ENCODE measurements at places on chromosomes 13 and 19.
A peak's percentile ranks its signal among the peaks of the same experiment; 100 is the strongest.

GRCh38 chr13:34258646-34259386, 440.9 kb downstream of the RFC3 start:
- DNase-seq = no peak

DNA sequence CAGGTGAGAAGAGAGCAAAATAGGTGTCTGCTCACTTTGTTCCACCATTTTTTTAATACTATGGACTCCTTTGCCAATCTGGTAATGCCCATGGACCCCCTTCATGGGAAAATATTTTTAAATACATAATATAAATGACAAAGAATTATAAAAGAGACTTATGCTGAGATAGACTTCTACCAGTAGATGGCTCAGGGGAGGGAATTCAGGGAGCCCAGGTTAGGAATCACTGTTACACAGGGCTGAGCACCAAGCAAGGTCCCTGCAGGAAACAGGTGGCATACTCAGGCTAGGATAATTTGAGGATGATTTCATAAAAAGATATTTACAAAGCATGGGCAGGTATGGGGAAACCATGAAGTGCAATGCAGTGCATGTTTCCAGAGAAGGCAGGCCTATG, 525.9 kb downstream of the FGF9 start:
- no peak for DNase-seq

GRCh38 chr13:92602560-92602959, 624.0 kb upstream of the GPC6 start:
- no peak for DNase-seq

DNA sequence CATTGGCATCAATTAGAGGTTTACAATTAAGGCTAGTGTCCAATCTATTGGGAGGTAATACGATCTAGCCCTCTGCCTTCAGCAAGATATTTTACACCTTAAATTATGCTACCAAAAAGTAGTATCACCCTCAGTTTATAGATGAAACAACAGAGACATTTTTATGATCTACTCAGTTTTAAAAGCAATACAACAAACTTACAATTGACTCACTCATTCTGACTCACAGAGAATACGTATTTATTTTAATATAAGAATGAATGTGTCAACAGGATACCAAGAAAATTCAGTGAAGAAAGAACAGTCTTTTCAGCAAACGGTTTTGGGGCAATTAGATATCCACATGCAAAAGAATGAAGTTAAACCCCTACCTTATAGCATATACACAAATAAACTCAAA, 32.5 kb upstream of the STARD13 start:
- DNase-seq = no peak

DNA sequence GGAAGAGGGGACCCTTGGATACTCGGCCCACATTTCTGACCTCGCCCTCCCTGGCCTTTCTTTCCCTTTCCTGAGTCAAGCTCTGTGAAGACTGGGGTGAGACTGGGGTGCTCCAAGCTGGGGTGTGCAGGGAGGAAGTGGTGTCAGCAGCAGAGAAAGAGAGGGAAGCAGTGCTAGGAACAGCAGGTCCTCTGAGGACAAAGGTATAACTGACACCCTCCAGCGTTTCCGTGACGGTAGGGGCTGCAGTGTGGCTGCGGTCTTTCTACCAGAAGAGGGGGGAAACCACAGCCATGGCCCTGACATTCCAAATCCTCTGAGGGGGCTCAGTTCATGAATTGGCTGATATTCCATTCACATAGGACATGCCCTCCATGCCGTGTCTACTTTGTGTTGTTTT, 1.1 kb downstream of the KIR3DL2 start:
- no peak for DNase-seq

GRCh38 chr13:108508263-108508662, 121.1 kb upstream of the MYO16 start:
- no peak for DNase-seq

DNA sequence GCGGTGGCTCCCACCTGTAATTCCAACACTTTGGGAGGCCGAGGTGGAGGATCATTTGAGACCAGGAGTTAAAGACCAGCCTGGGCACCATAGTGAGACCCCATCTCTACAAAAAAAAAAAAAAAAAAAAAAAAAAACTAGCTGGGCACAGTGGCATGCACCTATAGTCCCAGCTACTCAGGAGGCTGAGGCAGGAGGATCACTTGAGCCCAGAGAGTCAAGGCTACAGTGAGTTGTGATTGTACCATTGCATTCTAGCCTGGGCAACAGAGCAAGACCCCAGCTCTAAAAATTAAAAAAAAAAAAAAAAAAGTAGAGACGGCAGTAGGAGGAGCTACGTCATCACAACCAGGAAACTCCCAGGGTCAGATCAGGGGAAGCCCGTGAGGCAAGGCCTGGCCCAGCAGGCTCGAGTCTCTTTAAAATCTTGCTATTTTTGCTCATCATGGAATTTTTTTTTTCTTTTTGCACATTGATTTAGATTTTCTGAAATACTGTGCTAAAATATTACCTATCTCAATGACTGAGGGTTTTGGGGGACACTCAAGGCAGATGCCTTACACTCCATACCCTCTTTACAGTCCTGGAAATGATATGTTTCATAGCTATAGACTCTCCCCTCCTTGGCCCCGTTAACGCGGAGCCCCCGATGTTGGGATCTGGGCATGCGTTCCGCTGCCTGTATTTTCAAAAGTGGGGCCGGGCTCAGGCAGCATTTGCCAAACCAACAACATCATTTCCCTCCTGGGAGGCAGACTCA, 44.4 kb upstream of the USE1 start:
- DNase-seq = no peak

GRCh38 chr13:106532111-106532929, 3.1 kb downstream of the EFNB2 start:
- no peak for DNase-seq

GRCh38 chr13:106418556-106418955, 116.9 kb downstream of the EFNB2 start:
- DNase-seq = no peak

DNA sequence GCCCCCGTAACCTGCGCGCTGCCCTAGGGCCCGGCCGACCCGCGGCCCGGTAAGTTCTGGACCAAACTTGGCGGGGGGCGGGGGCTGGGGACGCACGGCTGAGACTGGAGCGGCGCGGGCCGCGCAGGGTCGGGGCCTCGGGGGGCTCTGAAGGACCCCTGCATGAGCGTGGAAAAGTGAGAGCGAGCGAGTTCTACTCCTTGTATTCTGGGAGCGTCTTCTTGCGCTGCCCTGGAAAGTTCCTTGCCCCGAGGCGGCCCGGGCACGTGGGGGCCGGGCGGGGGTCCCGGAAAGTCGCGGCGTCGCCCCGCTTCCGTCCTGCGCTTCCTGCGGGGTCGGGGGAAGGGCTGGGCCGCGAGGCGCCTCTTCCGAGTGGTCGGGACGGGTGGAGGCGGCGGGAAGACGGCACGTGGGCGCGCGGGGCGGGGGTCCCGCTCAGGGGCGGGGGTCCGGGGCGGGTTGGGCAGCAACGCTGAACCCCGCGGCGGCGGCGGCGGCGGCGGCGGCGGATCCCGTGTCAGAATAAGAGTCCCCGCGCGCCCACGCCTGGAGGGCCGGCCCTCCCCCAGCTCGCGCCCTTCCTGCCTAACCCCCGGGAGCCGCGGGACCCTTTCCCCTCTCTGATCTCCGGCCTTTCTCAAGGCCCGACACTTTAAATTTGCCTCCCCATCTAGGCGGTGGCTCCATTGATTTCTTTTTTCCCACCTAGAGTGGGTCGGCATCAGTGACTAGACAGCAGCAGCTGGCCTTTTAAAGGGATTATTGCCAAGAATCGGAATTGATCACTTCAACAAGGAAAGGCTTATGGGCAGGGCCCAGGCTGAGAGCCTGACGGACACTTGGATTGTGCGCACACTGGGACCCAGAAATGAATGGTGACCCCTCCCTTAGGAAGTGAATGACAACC, 749 bp downstream of the GATAD2A start:
- DNase-seq = peak; percentile 51

DNA sequence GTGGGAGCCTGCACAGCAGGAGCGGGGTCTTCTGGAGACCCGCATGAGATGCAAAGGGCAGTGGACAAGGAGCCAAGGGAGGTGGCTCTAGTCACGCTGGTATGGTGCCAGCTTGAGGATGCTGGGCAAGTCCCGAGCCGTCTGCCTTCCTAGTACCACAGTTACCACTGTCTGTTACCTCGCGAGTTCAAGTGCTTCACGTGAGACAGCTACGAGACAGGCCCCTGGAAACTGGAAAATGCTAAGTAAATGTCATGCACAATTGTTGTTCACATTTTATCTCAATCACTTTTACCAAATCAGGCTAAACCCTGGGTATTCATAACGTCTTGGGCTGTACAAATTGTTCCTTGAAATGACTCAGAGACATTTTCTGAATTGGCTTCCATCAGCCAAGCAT, 155.7 kb downstream of the TNFRSF19 start:
- DNase-seq = no peak

DNA sequence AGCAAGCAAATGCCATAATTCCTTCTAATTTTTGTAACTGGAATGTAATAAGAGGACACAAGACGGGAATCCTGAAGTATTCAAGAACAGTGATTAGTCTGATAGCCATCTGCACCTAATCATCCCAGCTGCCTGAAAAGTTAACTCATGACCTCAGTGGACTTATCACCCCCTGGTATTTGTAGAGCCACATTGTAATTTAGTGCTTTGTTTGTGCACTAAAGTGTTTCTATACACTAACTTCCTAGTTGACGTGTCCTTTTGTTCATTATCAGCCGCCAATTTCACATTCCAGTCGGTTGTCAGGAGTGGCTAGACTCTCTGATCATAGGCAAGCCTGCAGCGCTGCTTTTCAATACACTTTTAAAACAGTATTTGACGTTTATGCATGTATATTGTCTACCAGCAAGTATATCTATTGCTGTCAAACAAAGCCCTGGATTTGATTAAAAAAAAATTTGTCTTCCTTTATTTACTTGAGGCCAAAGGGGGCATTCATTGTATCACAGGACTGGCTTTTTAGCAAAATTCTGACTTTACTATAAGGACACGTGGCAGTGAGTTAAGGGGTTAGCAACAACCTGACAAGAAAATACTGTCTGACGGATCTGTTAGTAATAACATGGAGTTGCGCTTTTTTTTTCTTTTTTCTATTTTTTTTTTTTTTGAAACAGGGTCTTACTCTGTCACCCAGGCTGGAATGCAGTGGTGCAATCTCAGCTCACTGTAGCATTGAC, 10.4 kb upstream of the SOX21 start:
- DNase-seq = no peak

GRCh38 chr19:13132471-13133180, 14.6 kb downstream of the NACC1 start:
- DNase-seq = no peak

GRCh38 chr19:7744871-7745650, 2.3 kb downstream of the CD209 start:
- no peak for DNase-seq

- DNase-seq = no peak
Observed at GRCh38 chr13:47858042-47859025, 142.7 kb downstream of the SUCLA2 start.

GRCh38 chr13:111855191-111855590, 211.8 kb upstream of the SOX1 start:
- no peak for DNase-seq

DNA sequence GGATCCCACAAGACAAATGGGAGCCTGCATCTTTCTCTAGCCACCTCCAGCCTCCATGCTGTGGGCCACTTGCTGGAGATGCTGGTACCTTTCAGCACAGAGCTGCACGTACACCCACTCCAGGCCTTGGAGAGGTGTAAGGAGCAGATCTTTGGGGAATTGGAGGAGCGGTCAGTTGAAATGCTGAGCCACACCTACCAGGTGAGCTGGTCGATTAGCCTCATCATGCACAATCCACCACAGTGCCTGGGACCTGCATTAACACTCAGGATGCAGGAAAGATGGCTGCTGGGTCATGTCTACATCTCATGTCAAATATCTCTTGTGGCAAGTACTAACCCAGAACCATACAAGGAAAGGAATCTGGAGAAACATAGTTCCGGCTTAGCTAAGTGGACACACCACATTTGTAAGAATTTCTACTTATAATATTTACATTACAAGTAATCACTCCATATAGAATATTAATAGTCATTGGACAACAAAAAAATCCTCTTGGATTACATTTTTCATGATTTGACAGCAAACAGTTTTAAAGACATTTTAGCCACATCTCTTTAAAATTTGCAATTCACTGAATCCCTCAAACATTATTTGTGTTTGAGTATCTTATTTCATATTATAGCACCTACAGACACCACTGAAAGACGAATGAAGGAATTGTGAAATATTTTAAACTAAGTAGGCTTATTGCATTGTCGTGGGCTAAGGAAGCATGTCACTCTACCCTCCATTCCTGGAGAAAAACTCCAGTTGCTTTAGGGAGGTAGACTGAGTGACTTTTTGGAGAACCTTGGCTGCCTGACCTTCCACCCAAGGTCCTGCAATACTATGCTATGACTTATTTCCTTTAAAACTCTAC, 21.8 kb upstream of the MBNL2 start:
- no peak for DNase-seq

- DNase-seq = no peak
Observed at GRCh38 chr13:49373716-49374115, 70.1 kb downstream of the CAB39L start.

- DNase-seq = no peak
Observed at GRCh38 chr19:37056776-37057175, 21.5 kb upstream of the ZNF420 start.

- DNase-seq = no peak
Observed at GRCh38 chr19:15266683-15267082, 34.4 kb upstream of the EPHX3 start.

- no peak for DNase-seq
Observed at GRCh38 chr13:30720172-30720869, 15.0 kb upstream of the ALOX5AP start.

- DNase-seq = peak; percentile 65
Observed at GRCh38 chr13:51523082-51523518, 61.2 kb upstream of the WDFY2 start.

GRCh38 chr13:76489274-76489673, 396.9 kb downstream of the KCTD12 start:
- DNase-seq = no peak

DNA sequence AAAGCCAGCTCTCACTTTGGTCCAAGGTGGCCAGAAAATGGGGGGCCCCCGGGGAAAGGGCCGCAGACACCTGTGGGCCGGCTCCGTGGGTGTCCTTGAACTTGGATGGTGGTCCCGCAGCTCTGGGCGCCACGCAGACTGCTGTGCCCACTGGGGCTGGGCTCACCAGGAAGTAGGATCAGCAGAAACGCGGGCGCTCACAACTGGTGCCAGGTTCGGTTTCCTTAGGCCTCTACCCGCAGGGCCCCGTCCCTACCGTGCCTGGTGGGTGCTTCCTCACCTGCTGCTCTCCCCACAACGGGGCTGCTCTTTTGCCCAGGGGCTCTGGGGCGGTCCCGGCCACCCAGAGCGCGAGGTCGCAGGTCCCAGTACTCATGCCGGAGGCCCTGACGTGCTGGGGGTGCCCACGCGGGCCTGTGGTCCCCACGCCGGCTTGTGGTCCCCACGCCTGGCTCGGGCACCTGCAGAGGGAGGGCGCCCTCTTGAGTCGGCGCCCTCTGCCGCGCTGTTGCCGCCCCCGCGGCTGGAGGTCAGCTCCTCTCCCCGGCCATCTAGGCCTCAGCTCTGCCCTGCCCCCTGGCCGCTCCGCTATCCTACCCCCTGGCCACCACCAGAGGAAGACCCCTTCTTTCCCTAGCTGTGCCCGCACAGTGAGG, 1303.6 kb downstream of the UQCRFS1 start:
- no peak for DNase-seq

- no peak for DNase-seq
Observed at GRCh38 chr19:46798713-46799112, 10.3 kb upstream of the SLC1A5 start.

GRCh38 chr13:27489456-27489855, 39.1 kb upstream of the MTIF3 start:
- no peak for DNase-seq
